CD4-positive, CD25-positive, alpha-beta regulatory T cell (primary cell): ENCODE measurements at places on chromosomes 3 and 15.

DNA sequence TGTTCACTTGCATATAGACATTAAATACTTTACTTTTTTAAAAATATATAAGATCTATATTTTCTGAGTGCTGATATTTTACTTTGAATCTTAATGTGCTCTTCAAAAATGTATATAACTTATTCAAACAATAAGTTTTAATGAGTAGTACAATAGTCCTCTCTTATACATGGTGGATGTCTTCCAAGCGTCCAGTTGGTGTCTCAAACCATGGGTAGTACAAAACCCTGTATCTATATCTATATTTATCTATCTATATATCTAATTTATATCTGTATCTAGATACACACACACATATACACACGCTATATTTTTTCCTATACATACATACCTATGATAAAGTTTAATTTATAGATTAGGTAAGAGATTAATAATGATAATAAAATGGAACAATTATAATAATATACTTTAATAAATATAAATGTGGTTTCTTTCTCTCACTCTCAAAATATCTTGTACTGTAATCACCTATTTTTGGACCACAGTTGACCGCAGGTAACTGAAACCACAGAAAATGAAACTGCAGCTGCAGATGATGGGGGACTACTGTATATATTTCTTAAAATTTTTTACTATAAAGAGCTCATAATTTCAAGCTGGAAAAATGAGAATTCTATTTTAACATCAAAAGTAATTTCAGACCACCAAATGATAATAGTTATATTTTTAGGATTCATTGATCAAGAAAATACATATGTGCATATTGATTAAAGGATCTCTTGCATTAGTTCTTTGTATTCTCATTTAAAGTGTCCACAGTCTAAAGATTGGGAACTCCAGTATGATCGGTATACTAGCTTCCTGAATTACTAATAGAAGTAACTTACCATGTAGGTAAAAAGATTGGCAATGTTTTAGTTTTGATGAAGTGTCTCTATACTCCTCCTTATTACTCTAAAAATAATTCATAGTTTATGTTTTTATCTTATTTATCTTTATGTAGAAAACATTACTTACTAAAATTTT, 215.1 kb upstream of the MLF1 start:
- DNase-seq = no peak
- H3K36me3 ChIP-seq = no peaks in the 10 kb centered on the region
- H3K27ac ChIP-seq = no peak overlapping the region
- no peaks in the 10 kb centered on the region for H3K27me3 ChIP-seq
- H3K4me1 ChIP-seq = no peaks in the 10 kb centered on the region

GRCh38 chr15:100073982-100074381, 267.8 kb downstream of the ADAMTS17 start:
- no peaks in the 10 kb centered on the region for H3K36me3 ChIP-seq
- no peaks in the 10 kb centered on the region for H3K4me1 ChIP-seq
- H3K27ac ChIP-seq = no peak overlapping the region
- H3K27me3 ChIP-seq = no peaks in the 10 kb centered on the region
- no peak for DNase-seq
- no peak overlapping the region for H3K4me3 ChIP-seq

GRCh38 chr3:13288732-13289718, 131.1 kb downstream of the NUP210 start:
- no peak for DNase-seq
- no peaks in the 10 kb centered on the region for H3K4me1 ChIP-seq
- no peak overlapping the region for H3K4me3 ChIP-seq
- peaks cover 21% of the 10 kb centered on the region for H3K27me3 ChIP-seq

GRCh38 chr15:70867911-70868467, 14.0 kb upstream of the LARP6 start:
- H3K36me3 ChIP-seq = no peaks in the 10 kb centered on the region
- no peaks in the 10 kb centered on the region for H3K4me1 ChIP-seq
- H3K4me3 ChIP-seq = no peak overlapping the region
- no peaks in the 10 kb centered on the region for H3K27me3 ChIP-seq

DNA sequence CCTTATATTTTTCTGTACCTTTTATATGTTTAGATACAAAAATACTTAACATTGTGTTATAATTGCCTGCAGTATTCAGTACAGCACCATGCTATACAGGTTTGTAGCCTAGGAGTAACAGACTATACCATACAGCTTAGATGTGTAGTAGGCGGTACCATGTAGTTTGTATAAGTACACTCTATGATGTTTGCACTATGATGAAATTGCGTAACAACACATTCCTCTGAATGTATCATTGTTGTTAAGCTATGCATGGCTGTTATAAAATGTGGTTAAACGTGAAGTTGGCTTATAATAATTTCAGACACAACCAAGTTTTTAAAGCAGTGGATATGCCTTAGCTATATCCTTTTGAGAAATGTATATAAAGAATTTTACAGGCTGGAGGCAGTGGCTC, 328.3 kb downstream of the PLCL2 start:
- H3K27ac ChIP-seq = no peak overlapping the region
- no peaks in the 10 kb centered on the region for H3K4me1 ChIP-seq
- no peak overlapping the region for H3K4me3 ChIP-seq
- H3K27me3 ChIP-seq = no peaks in the 10 kb centered on the region

GRCh38 chr15:81531109-81531592, 157.1 kb upstream of the TMC3 start:
- H3K27me3 ChIP-seq = peaks cover 5% of the 10 kb centered on the region
- H3K4me3 ChIP-seq = no peak overlapping the region
- H3K36me3 ChIP-seq = no peaks in the 10 kb centered on the region
- DNase-seq = no peak
- H3K27ac ChIP-seq = no peak overlapping the region

GRCh38 chr15:68818769-68819494, 1.8 kb downstream of the ANP32A start:
- no peaks in the 10 kb centered on the region for H3K27me3 ChIP-seq
- no peaks in the 10 kb centered on the region for H3K36me3 ChIP-seq
- peaks cover 34% of the 10 kb centered on the region for H3K4me1 ChIP-seq
- peak overlapping the region; percentile 94 for H3K27ac ChIP-seq

GRCh38 chr15:81032355-81032754, 31.6 kb downstream of the TLNRD1 start:
- H3K4me1 ChIP-seq = no peaks in the 10 kb centered on the region
- no peak overlapping the region for H3K27ac ChIP-seq
- no peak for DNase-seq
- H3K4me3 ChIP-seq = no peak overlapping the region

DNA sequence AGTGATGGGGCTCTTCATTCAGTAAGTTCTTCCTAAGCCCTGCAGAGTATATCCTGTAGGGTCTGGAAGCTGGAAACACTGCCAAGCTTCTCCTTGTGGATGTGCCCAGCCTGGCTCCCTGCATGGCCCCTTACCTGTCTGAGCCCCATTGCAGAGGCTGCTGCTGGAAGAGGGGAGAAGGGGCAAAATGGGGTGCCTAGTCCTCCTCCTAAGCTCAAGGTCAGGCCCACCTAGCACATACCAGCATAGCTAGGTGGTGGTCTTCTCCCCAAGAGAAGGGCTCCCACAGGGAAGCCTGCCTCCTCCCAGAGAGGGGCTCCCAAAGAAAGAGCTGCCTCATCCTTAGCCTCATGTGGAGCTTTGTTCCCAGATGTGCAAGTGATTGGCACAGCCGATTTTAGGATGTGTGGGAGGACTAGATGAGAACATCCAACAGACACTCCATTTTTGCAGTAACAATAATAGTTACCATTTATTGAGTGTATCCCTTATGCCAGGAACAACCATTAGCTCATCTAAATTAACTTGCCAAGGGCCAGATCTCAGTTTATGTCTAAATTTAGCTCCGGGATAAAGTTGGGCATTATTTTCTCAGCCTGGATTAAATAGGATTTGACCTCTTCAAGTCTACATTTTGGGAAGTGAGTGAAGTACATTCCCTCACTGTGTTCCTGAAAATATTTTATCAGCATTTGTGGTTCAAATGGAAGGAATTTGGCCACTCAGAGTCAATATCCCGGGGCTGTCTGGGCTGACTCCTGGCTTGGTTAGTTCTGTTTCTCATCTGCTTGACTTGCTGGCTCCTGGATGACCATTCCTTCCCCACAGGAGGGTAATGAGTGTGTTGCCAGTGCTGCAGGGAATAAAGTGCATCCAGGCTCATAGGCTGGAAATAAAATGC, 291.1 kb upstream of the ROPN1 start:
- H3K4me3 ChIP-seq = no peak overlapping the region
- no peak overlapping the region for H3K27ac ChIP-seq
- DNase-seq = no peak
- no peaks in the 10 kb centered on the region for H3K27me3 ChIP-seq

GRCh38 chr3:13260259-13261103, 159.6 kb downstream of the NUP210 start:
- no peaks in the 10 kb centered on the region for H3K36me3 ChIP-seq
- no peak overlapping the region for H3K4me3 ChIP-seq
- no peak overlapping the region for H3K27ac ChIP-seq
- no peaks in the 10 kb centered on the region for H3K27me3 ChIP-seq

DNA sequence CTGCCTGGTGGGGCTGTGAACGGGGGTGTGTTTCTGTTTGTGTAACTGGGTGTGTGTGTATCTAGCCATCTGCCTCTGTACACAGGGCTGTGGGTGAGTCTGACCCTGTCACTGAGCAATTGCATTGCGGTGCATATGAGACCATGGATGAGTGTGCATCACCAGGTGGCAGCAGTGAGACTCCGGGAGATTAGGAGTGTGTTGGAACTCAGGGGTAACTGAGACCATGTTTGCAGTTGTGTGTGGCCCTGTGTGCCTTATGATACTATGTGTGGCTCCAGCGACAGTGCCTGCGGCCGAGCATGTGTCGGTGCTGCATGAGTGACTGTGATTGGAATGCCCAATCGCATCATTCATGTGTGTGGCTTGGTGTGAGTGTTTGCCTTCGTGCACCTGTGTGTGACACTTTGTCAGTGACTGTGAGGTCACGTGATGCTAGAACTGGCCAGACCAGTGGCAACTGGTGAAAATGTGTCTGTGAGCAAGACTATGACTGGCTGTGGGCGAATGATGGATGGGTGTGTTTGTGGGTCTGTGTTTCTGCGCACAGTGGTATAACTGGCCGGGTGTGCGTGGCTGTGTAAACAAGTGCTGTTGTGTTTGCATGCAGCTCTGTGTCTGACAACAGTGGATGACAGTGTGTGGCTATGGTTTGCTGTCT, 14.0 kb downstream of the VILL start:
- no peak overlapping the region for H3K4me3 ChIP-seq
- peak; percentile 46 for DNase-seq
- peaks cover 27% of the 10 kb centered on the region for H3K36me3 ChIP-seq
- no peak overlapping the region for H3K27ac ChIP-seq
- no peaks in the 10 kb centered on the region for H3K4me1 ChIP-seq

DNA sequence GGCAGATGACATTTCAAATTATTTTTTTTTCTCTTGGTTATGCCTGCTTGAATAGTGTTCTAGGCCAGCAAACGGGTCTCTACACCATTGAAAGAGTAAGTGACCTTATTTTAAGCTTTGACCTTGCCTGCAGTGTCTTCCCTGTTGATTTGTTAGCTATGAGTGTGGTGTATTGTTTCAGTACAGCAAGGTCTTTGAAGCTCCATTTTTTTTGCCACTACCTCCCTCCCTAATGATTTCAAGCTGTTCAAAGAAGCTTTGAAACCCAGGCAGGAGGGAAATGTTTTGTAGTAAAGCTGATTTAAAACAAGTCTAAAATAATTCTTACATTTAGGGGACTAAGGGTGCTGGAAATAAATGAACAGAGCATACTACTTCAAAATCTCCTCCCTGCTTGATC, 1249.8 kb downstream of the ROBO1 start:
- no peak overlapping the region for H3K27ac ChIP-seq
- H3K4me1 ChIP-seq = no peaks in the 10 kb centered on the region
- no peaks in the 10 kb centered on the region for H3K36me3 ChIP-seq
